Activated CD4-positive, alpha-beta T cell treated with anti-CD3 and anti-CD28 coated beads, Interleukin-2, Interleukin-4, amounts not matched to agents 100 ng/mL and 50 ng/mL, durations not matched to agents 16 hours and 8 hours (primary cell): ENCODE measurements at places on chromosomes 7 and 10.

GRCh38 chr10:8051109-8051821, 3.2 kb upstream of the GATA3 start:
- no peak for DNase-seq

DNA sequence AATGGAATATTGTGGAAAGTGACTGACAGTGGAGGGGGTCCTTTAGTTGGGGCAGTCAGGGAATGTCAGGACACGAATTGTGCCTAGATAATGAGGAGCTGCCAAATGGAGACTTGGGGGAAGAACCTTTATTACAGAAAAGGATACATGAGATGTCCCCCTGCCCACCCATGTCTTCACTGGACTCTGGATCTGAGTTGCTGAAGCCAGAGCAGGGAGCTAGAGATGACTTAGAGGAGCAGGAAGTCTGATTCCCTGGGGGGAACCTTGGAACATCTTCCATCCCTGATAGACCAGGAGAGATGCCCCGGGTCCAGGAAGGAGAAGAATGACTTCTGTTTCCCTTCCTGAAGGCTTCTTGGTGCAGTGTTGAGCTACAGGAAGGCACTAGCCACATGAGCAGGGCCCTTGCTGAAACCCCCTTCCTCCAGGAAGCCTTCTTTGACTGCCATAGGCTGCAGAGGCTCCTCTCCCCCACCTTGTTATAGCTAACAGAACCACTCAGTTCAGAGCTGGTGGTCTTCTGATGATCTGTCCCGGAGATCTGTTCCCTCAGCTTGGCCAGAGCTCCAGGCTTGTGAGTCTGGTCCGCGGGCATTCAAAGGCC, 747 bp upstream of the NEURL1 start:
- no peak for DNase-seq

- no peak for DNase-seq
These were observed 9.3 kb downstream of the GIMAP7 start for GRCh38 chr7:150524018-150524417.

DNA sequence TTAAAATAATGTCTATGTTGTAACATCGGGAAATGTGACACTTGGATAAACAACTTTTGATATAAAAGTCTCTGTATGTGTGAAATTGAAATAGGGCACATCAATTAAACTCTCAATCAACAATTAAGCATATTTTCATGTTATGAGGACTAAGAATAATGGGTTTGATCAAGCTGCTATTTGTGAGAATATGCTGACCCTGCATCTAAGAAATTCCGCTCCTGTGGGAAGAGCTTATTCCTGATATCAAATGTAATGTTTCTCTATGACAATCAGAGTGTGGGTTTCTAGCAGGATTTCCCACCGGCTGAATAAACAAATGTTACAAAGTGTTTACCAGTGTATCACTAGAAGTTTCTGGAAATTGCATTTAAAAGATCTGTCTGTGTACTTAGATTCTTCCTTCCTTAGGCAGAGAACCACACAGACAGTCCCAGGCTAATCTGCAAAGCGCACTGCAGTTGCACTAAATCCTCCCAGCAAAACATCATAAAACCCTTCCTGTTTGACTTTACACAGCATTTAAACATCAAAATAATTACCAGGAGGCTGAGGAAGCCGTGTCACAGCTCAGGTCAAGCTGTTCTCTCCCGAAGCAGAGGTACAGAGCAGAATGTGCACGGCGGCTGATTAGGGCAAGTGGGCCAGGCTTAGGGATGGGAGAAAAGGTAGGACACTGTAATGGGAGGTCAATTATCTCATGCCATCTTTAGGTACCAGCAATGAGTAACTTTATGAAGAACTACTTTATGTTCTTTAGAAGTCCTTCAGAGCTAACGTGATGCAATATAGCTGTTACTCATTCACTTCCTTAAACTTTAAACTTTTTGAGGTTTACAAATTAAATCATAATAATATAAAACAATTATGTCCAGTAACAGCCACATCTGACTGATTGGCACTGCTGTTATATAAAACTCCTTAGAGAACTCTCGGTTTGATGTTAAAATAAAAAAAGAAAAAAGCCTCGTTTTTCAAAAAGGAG, 109.1 kb upstream of the CTTNBP2 start:
- DNase-seq, result no peak

DNA sequence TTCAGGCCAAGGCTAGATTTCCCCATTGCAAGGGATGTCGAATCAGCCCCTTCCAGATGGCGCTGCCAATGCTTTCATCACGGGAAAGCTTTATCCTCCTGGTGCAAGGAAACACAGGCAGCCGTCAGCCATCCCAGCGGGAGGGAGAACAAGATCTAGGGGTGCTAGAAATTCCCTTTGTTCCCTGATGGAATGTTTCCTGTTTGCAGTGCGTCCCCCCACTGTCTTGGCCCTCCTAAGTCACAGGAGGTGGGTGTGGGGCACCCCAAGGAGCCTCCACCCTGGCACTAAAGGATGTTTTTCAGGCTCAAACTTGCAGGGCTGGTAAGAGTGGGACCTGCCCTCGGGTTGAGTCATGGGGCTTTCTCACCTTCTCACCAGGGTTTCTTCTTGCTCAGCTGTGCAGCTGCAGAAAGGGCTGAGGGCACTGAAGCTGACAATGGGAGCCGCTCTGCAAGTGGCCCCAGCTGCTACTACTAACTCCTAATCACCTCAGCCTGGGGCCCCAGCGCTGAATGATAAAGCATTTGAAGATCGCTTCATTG, 103.6 kb downstream of the PRPF18 start:
- DNase-seq, result peak; percentile 13

DNA sequence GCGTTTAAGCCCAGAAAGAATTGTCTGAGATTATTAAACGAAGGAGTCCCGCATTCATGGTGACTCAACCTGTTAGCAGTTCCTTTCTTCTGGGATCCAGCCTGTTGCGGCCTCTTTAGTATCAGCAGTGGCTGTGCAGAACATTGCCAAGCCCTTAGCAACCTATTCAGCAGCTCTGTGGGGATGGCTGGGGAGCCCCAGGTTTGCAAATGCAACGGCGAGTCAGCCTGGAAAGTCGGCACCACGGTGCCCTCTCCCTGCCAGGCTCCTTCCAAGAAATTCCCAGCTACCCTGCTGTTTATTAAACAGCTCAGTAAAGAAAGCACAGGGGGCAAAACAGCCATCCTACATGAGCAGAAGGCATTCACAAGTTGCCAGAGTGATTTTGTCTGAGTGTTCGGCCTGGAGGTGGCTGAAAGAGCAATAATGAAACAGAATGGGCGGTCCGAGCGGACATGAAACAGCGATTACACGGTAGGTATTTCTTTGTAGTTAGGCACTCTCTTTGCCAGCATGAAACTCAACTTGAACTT, 198.3 kb downstream of the BAMBI start:
- DNase-seq, result no peak

DNA sequence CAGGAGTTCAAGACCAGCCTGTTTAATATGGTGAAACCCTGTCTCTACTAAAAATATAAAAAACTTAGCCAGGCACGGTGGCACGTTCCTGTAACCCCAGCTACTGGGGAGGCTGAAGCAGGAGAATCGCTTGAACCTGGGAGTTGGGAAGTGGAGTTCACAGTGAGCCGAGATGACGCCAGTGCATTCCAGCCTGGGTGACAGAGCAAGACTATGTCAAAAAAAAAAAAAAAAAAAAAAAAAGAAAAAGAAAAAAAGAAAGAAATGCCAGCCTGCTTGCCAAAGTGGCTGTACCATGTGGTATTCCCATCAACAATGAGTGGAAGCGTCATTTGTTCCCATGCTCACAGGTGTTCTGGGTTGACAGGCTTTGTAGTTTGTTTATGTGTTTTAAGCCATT, 43.3 kb upstream of the NPTX2 start:
- DNase-seq, result no peak

- DNase-seq, result no peak
These were observed 1.3 kb downstream of the ITPRIP start for GRCh38 chr10:104336821-104337467.

DNA sequence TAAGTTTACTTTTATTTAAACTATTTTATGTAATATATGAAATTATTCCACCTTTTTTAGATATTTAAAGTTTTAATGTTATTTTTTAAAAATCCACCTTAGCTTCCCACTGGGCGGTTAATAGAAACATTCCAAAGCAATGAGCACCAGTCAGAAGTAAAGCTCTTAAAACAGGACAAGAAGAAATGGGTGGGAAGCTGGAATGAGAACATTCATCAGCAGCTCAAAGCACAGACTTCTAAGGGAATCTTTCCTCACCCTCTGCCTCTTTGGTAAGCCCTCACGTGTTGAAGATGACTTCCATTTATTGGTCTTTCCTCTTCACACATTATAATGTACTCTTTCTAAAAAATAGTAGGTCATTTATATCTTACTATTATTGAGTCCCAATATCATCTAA, 3.1 kb downstream of the AGMO start:
- no peak for DNase-seq

DNA sequence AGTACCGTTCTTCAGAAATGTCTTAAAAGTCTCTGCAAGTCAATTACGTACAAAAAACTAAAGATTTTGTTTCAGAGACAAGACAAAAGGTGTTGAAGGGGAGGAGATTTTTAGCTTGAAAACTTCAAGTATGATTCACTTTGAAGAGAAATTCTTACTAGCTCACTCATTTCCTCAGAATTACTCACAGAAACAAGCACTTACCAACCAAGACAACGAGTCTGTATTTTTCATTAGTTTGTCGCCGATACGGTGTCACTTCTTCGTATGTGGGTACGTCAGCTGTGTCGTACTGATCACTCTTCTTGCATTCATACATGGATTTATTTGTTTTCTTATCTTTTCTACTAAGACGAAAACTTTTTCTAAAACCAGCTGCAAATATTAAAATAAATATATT, 90.6 kb upstream of the ODAD2 start:
- DNase-seq, result no peak
